ENCODE measurements at places on chromosomes 16 and 17. TPM values are rescaled to one million over a fixed set of nuclear protein-coding genes. Genes with fewer than 3 reads are reported as not detected.

DNA sequence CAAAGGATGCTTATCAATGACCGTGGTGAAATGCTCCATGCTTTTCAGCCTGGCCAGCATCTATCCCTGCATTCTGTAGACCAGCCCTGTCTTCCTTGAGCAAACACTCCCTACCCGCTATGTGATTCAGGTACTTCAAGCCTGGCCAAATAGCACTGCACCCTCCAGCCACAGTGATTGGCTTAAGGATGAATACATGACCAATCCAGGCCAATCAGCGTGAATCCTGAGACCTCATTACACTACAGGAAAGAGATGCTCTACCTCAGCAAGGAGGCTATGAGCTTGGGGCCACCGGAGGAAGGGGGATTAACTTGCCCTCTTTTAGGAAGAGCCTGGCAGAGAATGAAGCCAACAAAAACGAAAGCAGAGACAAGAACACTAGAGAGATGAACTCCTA, 162.5 kb downstream of the ZNF423 start:
- H3K4me3 ChIP-seq = no peak overlapping the region
- no peaks in the 10 kb centered on the region for H3K27me3 ChIP-seq
- DNase-seq = no peak
- H3K36me3 ChIP-seq = no peaks in the 10 kb centered on the region
- H3K27ac ChIP-seq = no peak overlapping the region

- H3K36me3 ChIP-seq = no peaks in the 10 kb centered on the region
- H3K4me3 ChIP-seq = no peak overlapping the region
- H3K27ac ChIP-seq = peak overlapping the region; percentile 71
These were observed 14.3 kb downstream of the ACSF2 start for GRCh38 chr17:50440172-50440837.

The PERCC1 gene
- total RNA-seq = not detected

DNA sequence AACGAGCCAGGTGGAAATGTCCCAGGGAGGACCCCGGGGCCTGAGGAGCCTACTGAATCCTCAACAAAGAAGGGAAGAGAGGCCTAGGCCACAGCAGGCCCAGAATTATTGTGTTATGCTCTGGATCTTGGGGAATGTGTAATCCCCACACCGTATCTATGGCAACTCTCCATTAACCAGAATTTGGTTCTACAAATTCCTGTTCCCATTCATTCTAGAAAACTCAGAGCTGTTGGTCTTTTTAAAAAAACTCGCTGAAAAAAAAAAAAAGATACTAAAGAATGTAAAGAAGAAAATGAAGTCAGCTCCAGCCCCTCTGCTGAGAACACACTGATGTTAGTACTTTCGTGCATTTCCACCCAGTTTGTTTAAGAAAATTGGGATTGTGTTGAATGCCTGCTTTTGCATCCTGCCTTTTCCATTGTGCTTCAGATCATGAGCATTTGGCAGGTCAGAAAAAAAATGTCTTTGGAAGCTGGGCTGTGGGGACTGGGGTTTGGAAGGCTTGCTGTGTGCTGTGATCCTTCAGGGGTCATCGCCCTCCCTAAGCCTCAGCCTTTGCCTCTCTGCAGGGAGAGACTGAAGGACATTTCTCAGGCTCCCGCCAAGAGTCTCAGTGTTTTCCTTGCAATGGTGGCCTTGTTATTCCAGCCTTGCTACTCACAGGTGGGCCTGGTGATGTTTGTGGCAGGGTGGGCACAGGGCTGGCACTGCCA, 69.5 kb downstream of the SREBF1 start:
- no peaks in the 10 kb centered on the region for H3K27me3 ChIP-seq
- peaks cover 43% of the 10 kb centered on the region for H3K4me1 ChIP-seq
- H3K27ac ChIP-seq = peak overlapping the region; percentile 56
- peaks cover 4% of the 10 kb centered on the region for H3K36me3 ChIP-seq
- DNase-seq = no peak

GRCh38 chr16:46607529-46607928, 13.7 kb downstream of the SHCBP1 start:
- H3K27me3 ChIP-seq = no peaks in the 10 kb centered on the region
- H3K36me3 ChIP-seq = no peaks in the 10 kb centered on the region
- no peak for DNase-seq
- H3K27ac ChIP-seq = no peak overlapping the region
- no peak overlapping the region for H3K4me3 ChIP-seq
- H3K4me1 ChIP-seq = no peaks in the 10 kb centered on the region

DNA sequence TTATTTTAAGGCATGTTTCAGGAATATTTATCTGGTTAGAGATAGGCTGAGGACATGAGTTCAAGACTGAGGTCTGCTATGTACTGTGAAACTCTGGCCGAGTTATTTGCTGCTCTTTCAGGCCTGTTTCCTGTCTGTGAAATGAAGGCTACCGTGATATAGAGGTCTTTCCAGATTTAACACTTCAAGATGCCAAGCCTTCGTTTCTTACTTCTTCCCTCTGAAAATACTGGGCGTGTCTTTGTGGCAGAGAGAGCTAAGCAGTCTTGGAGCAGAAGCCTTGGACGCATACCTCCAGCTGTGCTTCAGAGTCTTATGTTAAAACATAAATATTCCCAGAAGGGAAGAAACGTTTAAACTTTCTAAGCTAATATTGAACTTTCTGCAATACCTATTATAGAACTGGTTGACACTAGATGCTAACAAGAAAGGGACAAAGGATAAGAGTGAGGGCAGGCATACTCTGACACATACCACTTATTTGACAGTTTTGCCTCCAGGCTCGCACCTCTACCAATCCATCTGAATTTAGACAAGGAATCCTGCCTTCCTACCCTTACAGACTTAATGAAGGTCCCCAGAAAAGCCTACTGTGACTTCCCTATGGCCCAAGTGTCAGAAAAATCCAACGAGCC, 17.5 kb downstream of the WIPI1 start:
- peaks cover 83% of the 10 kb centered on the region for H3K4me1 ChIP-seq
- peaks cover 67% of the 10 kb centered on the region for H3K36me3 ChIP-seq
- no peak for DNase-seq

- no peak overlapping the region for H3K27ac ChIP-seq
- no peaks in the 10 kb centered on the region for H3K4me1 ChIP-seq
- H3K36me3 ChIP-seq = no peaks in the 10 kb centered on the region
These were observed 45.1 kb upstream of the HNF1B start for GRCh38 chr17:37789771-37790541.

The ITGA3 gene
- total RNA-seq = 33.6 TPM

The GJC1 gene
- total RNA-seq = 35.7 TPM

GRCh38 chr16:13269905-13270528, 368.6 kb downstream of the SHISA9 start:
- H3K4me1 ChIP-seq = no peaks in the 10 kb centered on the region
- no peaks in the 10 kb centered on the region for H3K36me3 ChIP-seq
- no peaks in the 10 kb centered on the region for H3K27me3 ChIP-seq
- DNase-seq = peak; percentile 1
- H3K4me3 ChIP-seq = no peak overlapping the region

DNA sequence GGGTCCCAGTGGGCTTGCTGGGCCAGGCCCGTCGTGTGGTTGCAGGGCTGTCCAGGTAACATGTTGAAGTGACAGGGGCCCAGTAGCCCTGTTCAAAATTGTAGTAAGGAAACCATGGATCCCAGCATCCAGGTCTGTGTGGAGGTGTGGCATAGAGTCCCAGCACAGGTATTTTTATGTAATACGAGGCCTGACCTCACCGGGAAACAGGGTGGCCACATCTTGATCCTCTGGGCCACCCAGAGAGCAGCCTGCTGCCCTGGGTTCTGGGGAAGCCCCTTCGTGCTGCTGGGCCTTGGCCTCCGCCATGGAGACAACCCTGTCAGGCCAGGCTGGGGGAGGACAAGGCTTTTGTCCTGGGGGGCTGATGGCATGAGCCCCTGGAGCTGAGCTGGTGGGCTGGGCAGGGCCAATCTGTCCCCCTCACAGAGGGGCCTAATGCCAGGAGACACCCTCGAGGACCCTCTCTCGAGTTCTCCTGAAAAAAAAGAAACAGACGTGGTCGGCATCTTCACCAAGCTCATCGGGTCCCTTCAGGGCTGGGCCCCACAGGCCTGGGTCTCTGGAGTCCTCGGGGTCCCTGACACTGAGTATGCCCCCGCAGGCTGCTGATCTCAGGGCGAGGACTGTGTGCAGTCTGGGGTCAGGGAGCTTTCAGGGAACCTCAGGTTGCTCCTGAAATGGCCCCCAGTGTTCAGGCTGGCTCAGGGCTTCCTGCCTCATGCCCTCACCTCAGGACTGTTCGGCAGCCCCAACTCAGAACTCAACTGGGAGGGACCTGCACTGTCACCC, 47.8 kb downstream of the TNFRSF13B start:
- H3K27me3 ChIP-seq = no peaks in the 10 kb centered on the region

DNA sequence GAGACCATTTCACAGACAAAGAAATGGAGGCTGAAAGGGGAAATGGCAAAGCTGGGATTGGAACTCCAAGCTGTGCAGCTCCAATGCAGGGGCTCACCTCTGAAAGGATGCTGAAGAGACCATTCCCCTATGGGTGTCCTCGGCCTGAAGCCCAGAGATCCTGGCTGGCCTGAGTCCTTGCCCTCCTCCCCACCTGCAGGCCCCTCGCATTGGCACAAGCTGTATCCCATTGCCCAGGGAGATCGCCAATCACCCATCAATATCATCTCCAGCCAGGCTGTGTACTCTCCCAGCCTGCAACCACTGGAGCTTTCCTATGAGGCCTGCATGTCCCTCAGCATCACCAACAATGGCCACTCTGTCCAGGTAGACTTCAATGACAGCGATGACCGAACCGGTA, 2.6 kb downstream of the CA7 start:
- H3K27me3 ChIP-seq = peaks cover 71% of the 10 kb centered on the region
- no peak for DNase-seq
- no peak overlapping the region for H3K4me3 ChIP-seq
- H3K36me3 ChIP-seq = no peaks in the 10 kb centered on the region

DNA sequence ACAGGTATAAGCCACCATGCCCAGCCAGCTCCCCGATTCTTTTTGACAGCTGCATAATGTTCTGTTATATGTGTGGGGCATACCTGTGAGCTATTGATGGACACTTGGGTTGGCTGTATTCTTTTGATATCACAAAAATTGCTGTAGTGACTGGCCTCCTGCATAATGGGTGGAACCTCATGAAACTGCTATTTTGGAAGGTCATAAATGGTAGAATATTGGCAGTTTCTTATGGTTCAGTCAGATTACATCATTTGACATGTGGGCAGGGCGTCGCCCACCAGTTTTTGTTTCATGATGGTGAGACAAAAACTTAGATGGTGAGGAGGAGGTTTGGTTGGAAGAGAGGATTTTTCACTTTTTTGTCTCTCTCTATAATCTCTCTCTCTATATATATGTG, 26.7 kb upstream of the POLR3E start:
- no peaks in the 10 kb centered on the region for H3K4me1 ChIP-seq
- H3K36me3 ChIP-seq = peaks cover 56% of the 10 kb centered on the region
- DNase-seq = no peak
- no peak overlapping the region for H3K27ac ChIP-seq
- no peak overlapping the region for H3K4me3 ChIP-seq

The NUDT21 gene
- total RNA-seq = 116 TPM

The SLFN12L gene
- total RNA-seq = 1.7 TPM

DNA sequence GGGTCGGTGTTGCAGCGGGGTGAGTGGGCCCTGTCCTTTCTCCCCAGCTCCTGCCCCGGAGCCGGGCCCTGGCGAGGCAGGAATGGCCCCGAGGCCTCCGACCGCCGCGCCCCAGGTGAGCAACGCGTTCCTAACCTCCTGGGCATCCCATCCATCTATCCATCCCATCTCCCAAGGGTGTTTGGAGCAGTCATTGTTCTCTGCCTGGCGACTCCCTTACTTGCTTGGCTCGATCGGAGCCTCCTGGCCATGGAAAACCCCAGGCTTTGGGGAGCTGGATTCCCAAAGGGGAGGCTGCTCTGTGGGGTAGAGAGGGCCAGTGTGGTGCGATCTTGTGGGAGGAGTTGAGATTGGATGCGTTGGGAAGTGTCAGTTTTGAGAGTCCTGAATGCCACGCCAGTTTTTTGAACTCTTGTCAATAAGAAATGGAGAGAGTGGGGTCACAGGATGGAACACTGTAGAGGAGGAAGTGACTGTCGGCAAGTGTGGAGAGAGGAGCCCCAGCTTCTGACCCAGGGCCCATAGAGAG, 684 bp downstream of the ZFP90 start:
- no peak for DNase-seq
- peaks cover 9% of the 10 kb centered on the region for H3K4me1 ChIP-seq
- H3K27me3 ChIP-seq = no peaks in the 10 kb centered on the region
- no peaks in the 10 kb centered on the region for H3K36me3 ChIP-seq

The NME1 gene
- total RNA-seq = 31.0 TPM

DNA sequence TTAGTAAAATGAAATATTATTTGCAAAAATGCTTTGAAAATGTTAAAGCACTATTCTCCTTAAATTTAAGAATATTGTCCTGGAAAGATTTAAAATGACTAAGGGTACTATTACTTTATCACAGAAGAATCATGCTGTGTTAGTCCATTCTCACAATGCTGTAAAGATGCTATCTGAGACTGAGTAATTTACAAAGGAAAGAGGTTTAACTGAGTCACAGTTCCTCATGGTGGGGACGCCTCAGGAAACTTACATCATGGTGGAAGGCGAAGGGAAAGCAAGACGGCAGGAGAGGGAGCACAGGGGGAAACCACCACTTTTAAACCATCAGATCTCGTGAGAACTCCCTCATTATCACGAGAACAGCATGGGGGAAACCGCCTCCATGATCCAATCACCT, 245.6 kb downstream of the IRX3 start:
- no peak for DNase-seq
- no peaks in the 10 kb centered on the region for H3K4me1 ChIP-seq
- no peak overlapping the region for H3K27ac ChIP-seq
- H3K36me3 ChIP-seq = no peaks in the 10 kb centered on the region
- H3K4me3 ChIP-seq = no peak overlapping the region

The ARMC5 gene
- 20.5 TPM for total RNA-seq

The ARHGDIG gene
- total RNA-seq = 8.4 TPM

DNA sequence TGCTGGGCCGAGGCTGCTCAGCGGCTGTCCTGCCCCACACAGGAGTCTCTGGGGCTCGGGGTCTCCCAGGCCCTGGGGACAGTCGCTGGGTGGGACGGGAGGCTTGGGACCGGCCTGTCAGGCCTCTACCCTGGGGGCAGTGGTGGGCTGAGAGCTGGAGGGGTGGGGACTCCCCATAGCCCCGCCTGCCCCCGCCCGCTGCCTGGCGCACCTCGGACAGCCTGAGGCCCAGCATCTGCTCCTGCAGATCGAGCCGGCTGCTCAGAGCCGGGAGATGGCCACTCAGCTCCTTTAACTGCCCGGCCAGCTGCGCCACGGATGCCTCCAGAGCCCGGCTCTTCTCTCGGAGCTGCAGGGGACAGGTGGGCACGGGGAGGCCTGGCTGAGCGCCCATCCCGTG, 6.7 kb downstream of the PERCC1 start:
- H3K27ac ChIP-seq = no peak overlapping the region
- DNase-seq = no peak
- H3K27me3 ChIP-seq = peaks cover 18% of the 10 kb centered on the region
- H3K4me1 ChIP-seq = no peaks in the 10 kb centered on the region
- H3K36me3 ChIP-seq = no peaks in the 10 kb centered on the region

- no peak overlapping the region for H3K4me3 ChIP-seq
- no peaks in the 10 kb centered on the region for H3K27me3 ChIP-seq
- no peak overlapping the region for H3K27ac ChIP-seq
- H3K4me1 ChIP-seq = no peaks in the 10 kb centered on the region
- H3K36me3 ChIP-seq = no peaks in the 10 kb centered on the region
These were observed 31.4 kb downstream of the NOS2 start for GRCh38 chr17:27768858-27769410.

The KCNH4 gene
- not detected for total RNA-seq

Data from stomach (tissue), 19 donors.